Stimulated activated CD4-positive, alpha-beta T cell treated with anti-CD3 and anti-CD28 coated beads, Interleukin-2, amount 100 ng/mL, for 24 hours (primary cell): ENCODE measurements at places on chromosomes 16 and 17.
A peak's percentile ranks its signal among the peaks of the same experiment; 100 is the strongest.

DNA sequence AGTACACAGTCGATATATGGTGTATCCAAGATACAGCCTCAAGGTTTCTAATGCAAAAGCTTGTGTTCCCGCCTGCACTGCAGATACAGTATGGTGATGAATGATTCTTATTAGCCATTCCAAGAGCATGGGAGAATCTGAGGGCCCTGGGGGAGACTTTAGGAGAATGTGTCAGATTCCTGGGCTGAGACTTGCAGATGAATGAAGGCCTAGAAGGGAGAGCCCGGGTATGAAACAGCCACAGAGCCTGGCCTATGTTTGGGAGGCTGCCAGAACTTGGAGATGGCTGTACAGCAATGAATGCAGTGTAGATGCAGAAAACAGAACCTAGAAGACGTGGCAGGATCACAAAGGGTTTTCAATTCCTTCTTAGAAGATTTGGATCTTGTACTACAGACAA, 510.7 kb downstream of the HAPSTR1 start:
- DNase-seq = no peak

- peak; percentile 99 for DNase-seq
These were observed at the start of gene GEMIN4 for GRCh38 chr17:752002-752619. Gene GEMIN4 (minus strand): TSS chr17:752264. CDS start chr17:752142, 122 bp downstream.

- no peak for DNase-seq
These were observed 4.2 kb downstream of the LHX1 start for GRCh38 chr17:36941265-36942010.

DNA sequence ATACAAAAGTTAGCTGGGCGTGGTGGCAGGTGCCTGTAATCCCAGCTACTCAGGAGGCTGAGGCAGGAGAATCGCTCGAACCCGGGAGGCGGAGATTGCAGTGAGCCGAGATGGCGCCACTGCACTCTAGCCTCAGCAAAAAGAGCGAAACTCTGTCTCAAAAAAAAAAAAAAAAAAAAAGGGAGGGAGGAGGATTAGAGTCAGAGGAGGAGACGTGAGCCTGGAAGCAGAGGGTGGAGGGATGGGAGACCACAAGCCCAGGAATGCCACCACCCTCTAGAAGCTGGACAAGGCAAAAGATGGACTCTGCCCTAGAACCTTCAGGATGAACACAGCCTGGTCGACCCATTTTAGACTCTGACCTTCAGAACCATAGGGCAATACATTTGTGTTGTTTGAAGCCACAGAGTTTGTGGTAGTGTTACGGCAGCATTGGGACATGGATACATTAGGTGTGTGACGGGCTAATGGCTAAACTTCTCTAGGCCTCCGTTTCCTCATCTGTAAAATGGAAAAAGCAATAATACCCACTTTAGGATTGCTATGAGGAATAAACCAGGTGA, 2.1 kb upstream of the SMIM22 start:
- no peak for DNase-seq

DNA sequence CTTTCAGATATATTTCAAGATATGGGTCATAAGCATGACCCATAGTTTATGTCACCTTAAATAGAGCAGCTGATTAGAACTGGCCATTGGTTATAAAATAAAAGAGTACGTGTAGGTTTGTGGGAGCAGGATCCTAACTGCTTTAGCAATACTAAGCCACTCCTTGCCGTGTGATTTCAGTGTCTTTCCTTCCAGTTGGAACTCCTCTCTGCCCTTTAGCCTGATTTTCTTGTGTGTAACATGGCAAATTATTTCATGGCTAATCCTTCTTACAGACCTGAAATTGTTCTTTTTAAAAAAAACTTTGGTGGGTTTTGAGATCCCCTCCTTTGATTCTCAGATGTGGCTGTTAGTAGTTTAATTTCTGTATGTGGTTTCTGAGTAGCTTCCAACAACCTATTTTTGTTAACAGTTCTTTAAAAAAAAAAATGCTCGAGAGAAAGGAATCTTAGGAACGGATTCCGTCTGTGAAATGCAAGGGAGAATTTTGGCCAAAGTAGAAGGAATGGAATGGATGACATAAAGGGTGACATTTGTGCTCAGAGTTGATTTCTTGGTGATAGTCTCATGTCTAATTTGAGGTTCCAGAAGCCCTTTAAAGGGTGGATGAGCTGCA, 39.9 kb downstream of the DHRS7B start:
- no peak for DNase-seq

- no peak for DNase-seq
These were observed 758 bp upstream of the UBALD2 start for GRCh38 chr17:76264425-76264754.

- DNase-seq = peak; percentile 52
These were observed at the start of gene SLC47A1 for GRCh38 chr17:19533718-19534561. Gene SLC47A1 (plus strand): TSS chr17:19533854. CDS start chr17:19533940, 86 bp downstream.

DNA sequence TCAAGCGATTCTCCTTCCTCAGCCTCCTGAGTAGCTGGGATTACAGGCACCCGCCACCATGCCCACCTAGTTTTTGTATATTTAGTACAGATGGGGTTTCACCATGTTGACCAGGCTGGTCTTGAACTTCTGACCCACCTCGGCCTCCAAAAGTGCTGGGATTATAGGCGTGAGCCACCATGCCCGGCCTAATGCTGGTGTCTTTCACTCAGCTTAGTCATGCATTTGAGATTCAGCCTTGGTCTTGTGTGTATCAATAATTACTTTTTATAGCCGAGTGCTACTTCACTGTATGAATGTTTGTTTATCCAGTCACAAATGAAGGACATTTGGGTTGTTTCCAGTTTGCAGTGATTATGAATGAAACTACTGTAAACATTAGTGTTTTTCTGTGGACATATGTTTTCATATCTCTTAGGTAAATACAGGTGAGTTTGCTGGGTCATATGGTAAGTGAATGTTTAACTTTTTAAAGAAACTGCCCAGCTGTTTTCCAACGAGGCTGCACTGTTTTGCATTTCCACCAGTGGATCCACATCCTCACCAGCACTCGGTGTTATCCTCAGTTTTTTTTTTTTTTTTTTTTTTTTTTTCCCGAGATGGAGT, 11.0 kb upstream of the PLCG2 start:
- no peak for DNase-seq

GRCh38 chr17:37737081-37737480, 7.8 kb downstream of the HNF1B start:
- DNase-seq = no peak

DNA sequence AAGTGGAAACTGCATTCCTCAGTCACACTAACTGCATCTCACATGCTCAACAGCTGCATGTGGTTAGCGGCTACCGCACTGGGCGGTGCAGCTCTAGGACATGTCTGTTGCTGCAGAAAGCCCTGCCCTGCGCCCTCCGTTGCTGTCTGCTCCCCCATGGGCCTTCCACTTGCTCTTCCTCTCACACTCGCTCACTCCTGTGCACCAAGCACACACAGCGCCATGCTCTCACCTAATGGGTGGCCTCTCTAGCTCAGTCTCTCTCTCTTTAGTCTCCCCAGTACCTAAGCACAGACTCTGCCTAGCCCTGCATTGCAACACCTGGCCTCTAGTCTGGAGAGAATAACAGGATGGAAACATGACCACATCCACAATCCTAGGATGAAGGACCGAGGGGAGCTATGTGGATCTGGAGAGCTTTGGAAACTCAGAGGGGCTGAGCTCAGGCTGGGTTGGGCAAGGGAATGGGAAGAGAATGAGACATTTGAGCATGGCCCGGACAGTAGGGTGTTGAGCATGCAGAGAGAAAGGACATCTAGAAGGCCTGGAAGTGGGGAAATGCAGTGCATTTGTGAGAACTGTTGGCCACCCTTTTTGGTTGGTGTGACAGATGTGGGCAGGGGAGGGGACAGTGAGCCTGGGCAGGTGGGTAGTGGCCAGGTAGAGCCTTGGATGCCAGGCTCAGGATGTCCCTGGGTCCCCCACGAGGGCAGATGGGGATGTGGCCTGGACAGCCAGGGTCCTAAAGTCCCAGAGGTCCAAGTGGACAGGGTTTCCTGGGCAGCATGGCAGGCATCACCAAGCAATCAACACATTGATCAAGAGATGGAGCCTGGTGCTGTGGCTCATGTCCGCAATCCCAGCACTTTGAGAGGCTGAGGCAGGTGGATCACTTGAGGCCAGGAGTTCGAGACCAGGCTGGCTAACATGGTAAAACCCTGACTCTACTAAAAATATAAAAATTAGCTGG, 16.1 kb downstream of the SGCA start:
- no peak for DNase-seq

DNA sequence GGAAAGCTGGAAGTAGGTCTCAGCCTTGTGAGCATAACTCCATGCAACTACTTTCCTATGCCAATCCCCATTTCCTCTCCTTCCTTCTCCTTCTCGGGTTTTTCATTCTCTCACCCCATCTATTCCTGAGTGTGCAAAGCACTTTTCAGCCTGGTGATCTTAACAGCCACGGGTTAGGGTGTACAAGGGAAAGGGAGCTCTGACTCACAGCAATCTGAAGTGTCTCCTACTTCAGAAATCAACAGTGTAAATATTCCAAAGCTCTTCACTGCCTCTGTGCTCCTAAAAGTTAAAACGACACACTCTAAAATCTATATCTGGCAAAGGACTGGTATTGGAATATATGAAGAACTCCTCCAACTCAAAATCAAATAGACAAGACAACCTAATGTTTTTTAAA, 268.0 kb upstream of the IRX3 start:
- no peak for DNase-seq

DNA sequence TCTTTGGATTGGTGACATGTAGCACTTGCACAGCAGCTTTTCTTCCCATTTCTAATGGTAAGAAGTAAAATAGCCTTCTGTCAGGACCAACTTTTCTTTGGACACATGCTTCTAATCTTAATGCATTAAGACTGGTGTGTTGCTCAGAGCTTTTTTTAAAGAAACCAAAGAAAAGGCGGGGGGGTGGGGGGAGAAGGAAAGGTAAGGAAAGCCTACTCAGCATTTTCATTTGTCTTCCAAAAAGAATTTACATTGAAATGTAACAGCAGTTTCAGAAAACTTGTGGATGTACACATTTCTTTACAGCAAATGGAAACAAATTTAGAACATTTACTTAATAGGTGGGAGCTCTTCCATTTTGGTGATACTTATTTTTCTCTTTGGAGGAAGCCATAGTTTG, 49.6 kb downstream of the NLK start:
- DNase-seq = no peak

- no peak for DNase-seq
These were observed 45.2 kb downstream of the SIAH1 start for GRCh38 chr16:48340054-48340453.

GRCh38 chr16:86579268-86580062, 1.1 kb downstream of the FOXL1 start:
- no peak for DNase-seq

GRCh38 chr17:10297691-10298090, 75.1 kb downstream of the MYH13 start:
- no peak for DNase-seq

GRCh38 chr16:13300066-13300840, 398.9 kb downstream of the SHISA9 start:
- no peak for DNase-seq

DNA sequence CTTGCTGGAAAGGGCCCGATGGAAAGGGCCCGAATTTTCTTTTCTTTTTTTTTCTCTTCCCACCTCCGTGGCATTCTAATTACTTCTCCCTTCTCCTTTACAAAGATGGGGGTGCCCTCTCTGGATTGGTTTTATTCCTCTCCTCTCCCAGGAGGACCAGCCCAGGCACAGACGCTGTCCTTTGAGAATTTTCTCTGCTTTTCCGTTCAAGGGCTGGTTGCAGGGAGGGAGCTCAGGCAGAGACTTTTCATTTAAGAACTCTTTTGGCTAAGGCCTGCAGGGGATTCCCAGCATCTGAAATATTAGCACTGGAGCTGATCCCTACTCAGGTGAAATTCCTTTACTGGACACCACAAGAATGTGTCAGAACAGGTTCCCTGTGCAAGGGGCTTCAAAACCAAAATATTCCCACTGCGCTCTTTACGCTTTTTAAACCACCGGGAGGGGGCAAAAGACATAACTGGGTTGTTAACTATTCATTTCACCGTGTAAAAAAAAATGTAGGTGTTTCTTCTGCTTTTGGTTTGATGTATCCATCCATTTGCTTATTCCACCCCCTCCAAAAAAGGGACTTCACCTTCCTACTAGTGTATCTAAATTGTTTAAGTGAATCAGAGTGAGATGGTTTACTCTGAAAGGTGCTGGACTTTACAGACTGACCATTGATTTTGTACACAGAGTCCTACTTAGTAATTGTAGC, 1.4 kb downstream of the NFAT5 start:
- peak; percentile 34 for DNase-seq

DNA sequence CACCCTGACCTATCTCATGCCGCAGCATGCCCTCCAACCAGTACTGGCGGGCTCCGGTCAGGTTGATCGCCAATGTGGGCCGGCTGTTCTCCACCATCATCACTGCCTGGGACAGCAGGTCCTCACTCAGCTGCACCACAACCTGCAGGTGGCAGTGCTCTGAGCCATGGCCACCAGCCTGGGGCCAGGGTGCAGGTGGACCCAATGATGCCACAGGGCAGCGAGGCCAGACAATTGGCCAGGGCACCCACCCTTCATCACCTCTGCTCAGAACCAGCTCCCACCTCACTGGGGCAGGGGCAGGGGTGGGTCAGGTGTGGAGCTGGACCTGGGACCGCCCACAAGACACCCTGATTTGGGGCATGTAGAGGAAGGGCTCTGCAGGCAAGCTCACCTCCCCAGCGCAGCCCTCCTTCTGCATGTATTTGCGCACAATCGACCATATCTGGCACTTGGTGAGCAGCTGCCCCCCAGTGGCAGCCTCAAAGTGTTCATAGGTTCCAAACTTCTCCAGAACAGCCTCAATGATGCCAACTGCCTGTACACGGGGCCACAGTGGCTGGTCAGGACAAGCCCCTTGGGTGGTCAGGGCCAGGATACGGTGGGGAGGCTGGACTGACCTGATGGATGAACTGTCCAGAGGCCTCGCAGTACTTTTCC, 4.2 kb downstream of the MATCAP1 start:
- no peak for DNase-seq

DNA sequence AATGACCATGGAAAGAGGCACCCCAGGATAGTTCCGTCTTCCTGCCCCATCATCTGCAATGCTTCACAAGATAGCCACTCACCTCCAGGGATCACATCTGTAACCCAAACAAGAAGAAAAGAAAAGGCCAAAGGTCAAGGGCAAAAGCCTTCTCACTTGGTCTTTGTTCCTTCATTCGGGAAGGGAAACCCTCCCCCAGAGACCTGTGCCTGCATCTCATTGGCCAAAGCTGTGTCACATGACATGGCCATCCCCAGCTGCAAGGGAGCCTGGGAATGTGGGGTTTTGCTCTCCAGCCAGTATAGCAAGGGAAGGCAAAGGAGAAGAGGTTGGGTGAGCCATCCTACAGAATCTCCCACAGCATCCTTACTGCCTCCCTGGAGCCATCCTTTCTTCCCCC, 47.9 kb downstream of the NOL11 start:
- no peak for DNase-seq

GRCh38 chr17:82383411-82383810, 11.8 kb downstream of the UTS2R start:
- DNase-seq = no peak
